ENCODE measurements at places on chromosomes 4 and X. TPM values are rescaled to one million over a fixed set of nuclear protein-coding genes. Genes with fewer than 3 reads are reported as not detected.

Gene CRMP1
- 0.33 TPM for total RNA-seq

Gene SHROOM2
- total RNA-seq: under 0.01 TPM

Gene CWH43
- not detected for total RNA-seq

Gene TBC1D9
- total RNA-seq: 25.4 TPM

DNA sequence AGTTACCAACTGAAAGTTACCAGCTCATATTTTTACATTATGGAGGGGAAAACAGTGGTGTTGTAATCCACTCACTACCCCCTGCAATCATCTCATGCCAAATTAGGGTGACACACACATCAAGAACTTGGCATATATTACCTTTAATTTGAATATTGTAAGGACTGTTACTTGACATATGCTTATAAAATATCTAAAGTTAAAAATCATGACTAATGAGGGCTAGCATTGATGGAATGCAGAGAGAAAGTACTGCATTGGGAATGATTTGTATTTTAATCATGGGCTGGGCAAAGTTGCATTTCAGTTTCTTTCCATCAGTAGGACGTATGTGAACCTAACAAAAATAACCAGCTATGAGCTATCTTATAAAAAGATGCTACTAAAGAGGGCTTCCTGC lies 517.5 kb upstream of the GRIA3 start:
- peak; percentile 32 for DNase-seq

- DNase-seq: no peak
Observed at GRCh38 chr4:154625971-154626370, 13.5 kb upstream of the FGG start.

DNA sequence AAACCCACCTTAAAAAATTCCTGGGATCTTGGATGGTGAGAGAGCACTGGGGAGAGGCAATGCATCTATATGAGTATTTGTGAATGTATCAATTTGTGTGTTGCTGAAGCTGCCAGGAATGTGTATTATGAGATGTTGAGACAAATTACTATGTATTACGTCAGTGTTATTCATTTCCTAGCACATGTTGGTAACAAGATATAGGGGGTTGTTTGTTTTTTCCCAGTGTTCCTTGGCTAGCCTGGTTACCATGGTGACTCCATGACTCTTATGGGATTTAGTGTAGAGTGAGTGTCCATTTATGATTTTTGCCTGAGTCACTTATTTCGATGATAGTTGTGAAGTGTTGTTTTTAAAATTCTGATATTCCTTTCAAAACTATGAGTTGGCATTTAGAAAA lies 65.6 kb downstream of the RAB40A start:
- peak; percentile 85 for DNase-seq

Gene NLGN3
- total RNA-seq: 0.83 TPM

- DNase-seq: no peak
Observed at GRCh38 chr4:76484654-76485053, 49.6 kb downstream of the SHROOM3 start.

Gene TMPRSS11A
- total RNA-seq: not detected

GRCh38 chrX:86171366-86171765 lies 23.1 kb downstream of the DACH2 start:
- no peak for DNase-seq

GRCh38 chr4:66091786-66092185 lies 421.5 kb upstream of the EPHA5 start:
- DNase-seq: peak; percentile 21

Gene SLC7A11
- 74.8 TPM for total RNA-seq

DNA sequence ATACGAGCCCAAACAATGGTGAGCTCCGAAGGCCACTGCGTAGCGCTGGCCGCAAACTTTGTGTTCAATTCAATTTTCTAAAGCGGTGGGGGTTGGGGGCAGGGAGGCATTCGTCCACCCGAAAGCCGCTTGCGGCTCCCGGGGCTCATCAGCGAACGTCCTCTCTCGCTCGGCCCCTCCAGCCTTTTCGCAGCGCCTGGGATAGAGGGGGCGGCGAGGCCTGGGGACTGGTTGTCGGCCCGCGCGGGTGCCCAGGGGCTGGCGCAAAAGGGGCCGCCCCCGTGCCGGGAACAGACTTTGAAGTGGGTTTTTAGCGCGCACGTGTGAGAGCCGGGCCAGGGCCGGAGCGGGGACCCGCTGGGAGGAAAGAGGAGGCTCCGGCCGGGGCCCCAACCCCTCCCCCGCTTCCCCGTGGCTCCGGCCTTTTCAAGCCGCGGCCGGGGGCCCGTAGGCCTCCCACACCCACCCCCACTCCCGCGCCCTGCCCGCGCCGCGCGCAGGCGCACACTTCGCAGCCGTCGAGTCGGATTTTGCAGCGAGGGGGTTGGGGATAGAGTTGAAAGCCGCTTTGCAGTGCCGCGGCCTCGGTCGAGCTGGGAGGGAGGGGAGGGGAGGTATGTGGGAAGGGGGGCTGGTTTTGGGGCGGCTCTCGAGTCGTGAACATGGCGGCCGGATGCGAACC lies 8.3 kb downstream of the ZIC3 start:
- no peak for DNase-seq

DNA sequence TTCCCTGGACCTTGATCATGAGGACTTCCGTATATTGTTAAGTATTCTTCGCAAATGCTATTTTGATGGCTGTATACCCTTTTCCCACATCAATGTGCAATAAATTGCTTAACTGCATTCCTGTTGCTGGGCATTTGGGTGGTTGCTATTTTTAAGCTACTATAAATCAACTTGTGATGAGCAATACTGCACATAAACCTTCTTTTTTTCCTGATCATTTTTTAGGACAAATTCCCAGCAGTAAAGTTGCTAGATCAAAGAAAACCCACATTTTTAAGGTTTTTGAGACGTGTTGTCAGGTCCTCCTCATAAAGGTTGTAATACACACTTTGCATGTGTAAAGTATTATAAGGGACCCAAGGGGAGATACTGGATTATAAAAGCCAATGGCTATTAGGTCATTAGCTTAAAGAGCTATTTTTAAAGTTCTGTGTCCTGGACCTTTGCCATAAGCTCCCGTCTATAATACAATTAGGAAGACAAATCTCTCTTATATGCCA lies 35.6 kb downstream of the LIMCH1 start:
- peak; percentile 64 for DNase-seq

Gene SMIM10L2A
- total RNA-seq: 0.66 TPM

Gene TCEAL2
- 0.26 TPM for total RNA-seq

Gene STOX2
- 0.66 TPM for total RNA-seq

Gene PRDM8
- total RNA-seq: 8.8 TPM

Gene IL2
- total RNA-seq: not detected

- DNase-seq: peak; percentile 4
Observed at GRCh38 chr4:112379306-112379705, 82.1 kb downstream of the ALPK1 start.

DNA sequence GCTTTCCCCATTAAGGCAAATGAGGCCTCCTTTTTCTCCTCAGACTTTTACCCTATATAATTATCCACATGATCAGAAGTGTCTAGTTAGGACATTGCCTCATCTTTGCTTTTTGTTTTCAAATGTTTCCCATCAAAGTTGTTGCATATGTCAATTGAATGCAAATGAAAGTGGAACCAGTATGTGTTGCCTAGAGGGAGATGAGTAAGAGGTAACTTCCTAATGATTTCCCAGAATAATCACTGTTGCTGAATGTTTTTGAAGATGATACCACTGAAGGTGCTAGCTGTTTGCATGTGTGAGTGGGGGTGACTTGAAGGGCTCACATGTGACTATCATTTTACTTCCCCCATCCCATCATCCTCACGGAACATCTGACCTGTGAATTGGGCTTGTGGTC lies 33.9 kb downstream of the PAK3 start:
- no peak for DNase-seq

Gene ATP2B3
- not detected for total RNA-seq

Gene GRID2
- under 0.01 TPM for total RNA-seq

- DNase-seq: peak; percentile 88
Observed at GRCh38 chrX:155819966-155820491, 61.1 kb upstream of the VAMP7 start.

- no peak for DNase-seq
Observed at GRCh38 chr4:150205016-150205415, 126.8 kb downstream of the DCLK2 start.

GRCh38 chr4:116438417-116438816 lies 647.0 kb downstream of the TRAM1L1 start:
- DNase-seq: no peak

Gene PPEF1
- total RNA-seq: under 0.01 TPM

GRCh38 chr4:26937139-26937538 lies 76.5 kb downstream of the STIM2 start:
- no peak for DNase-seq

Gene DUSP21
- not detected for total RNA-seq

- no peak for DNase-seq
Observed at GRCh38 chr4:185341377-185341776, 54.3 kb downstream of the LRP2BP start.

- DNase-seq: no peak
Observed at GRCh38 chrX:115948018-115948923, 222.3 kb upstream of the AGTR2 start.

Gene TMEM255A
- total RNA-seq: under 0.01 TPM

Gene RAI2
- total RNA-seq: 1.3 TPM
